CD4-positive, alpha-beta T cell treated with Interleukin-17A for 1 hour (primary cell): ENCODE measurements at places on chromosomes 6 and 20.
A peak's percentile ranks its signal among the peaks of the same experiment; 100 is the strongest.

GRCh38 chr6:105029581-105029980 is 72.7 kb downstream of the LIN28B start:
- DNase-seq, result no peak

DNA sequence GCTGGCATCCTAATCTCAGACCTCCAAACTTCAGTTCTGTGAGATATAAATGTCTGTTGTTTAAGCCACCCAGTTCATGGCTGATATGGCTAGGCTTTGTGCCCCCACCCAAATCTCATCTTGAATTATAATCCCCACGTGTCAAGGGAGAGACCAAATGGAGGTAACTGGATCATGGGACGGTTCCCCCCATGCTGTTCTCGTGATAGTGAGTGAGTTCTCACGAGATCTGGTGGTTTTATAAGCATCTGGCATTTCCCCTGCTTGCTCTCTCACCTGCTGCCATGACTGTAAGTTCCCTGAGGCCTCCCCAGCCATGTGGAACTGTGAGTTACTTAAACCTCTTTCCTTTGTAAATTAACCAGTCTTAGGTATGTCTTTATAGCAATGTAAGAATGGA is 56.7 kb downstream of the KIAA0319 start:
- DNase-seq, result no peak

DNA sequence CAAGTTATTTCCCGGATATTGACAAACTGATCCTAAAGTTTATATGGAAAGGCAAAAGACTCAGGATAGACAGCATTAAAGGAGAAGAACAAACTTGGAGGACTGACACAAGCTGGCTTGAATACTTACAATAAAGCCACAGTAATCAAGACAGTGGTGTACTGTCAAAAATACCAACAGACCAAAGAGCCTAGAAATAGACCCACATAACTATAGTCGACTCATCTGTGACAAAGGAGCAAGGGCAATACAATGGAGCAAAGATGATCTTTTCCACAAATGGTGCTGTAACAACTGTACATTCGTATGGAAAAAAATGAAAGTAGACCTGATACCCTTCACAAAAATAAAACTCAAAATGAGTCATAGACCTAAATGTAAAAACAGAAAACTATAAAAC is 46.0 kb downstream of the ABHD12 start:
- no peak for DNase-seq

DNA sequence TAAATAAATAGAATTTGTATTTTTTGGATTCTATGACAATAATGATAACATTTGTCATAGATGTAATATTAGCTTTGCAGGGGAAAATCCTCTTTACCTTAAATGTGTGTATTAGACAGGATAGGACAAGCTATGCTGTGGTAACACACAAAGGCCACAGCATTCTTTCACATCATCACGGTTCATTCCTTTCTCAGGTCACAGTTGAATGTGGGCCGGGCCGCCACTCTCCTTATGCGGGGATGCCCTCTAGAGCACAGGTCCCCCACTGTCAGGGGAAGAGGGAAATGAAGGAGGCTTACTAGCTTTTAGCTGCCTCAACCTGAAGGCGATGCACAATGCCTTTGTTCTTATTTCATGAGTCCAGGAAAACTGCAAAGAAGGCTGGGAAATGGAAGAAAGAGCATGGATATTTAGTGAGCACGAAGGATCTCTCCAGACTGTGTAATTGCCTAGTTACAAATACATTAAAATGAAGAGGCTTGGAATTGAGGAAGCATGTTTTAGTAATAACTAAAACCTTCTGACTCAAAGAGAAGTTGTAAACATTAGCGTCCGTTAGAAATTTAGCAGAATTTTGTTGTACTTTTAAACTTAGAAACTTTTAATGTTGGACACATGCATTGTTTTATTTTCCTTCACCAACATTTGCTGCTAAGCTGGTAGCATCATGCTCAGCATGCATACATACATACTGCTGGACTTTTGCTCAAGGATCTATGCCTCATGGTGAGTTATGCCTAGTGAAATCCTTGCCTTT is 248.9 kb upstream of the FOXQ1 start:
- no peak for DNase-seq

DNA sequence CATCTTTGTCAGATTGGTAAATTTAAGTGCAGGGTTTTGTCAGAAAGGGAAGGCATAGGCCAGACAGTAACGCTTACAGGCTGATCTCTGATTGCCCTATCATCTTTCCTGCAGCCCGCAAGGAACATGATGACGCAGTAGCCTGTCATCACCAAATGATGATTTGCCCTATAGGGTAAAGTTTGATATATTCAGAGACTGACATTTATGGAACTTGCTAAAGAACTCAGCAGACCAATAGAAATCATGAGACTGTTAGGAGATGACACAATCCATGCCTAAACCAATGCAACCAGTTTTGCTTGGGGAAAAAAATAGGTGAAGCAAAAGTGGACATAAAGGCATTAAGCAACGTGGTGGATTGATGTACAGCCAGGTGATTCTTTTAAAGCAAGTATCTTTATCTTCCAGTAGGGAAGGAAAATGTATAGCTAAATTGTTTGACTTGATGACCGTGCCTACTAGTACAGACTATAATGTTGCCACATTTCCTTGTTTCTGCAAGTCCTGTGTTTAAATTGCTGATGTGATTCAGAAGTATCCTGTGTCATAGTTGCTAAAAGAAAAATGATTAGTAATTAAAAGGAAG is 2.4 kb downstream of the NUS1 start:
- DNase-seq, result peak; percentile 28

- no peak for DNase-seq
Measured at GRCh38 chr20:3106658-3107463, 22.3 kb upstream of the AVP start.

DNA sequence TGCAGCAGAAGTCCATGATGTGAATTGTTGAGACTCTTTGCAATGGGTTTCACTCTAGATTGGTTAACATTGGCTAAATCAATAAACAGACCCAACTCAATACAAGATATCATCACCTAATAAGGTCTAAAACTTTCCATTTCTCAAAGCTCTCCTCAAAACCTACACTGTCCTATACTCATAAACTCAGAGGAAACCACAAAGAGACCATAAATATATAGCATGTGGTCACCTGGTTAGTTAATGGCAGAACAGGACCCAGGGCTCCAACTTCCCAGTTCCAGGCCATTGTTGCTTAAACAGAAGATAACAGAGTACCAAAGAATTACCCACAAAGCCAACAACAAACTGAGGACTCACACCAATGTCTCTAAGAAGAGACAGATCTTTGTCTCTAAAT is 12.0 kb downstream of the RTN4IP1 start:
- no peak for DNase-seq
